ENCODE measurements at places on chromosomes 12 and 14.

GRCh38 chr12:53645165-53645564 is 19.0 kb upstream of the ATF7 start:
- DNase-seq = no peak

- DNase-seq = peak; percentile 54
These were observed at the start of gene ANKLE2 for GRCh38 chr12:132761032-132761920. TSS of gene ANKLE2 (minus strand) at chr12:132761832. CDS start at chr12:132761798, 34 bp downstream.

DNA sequence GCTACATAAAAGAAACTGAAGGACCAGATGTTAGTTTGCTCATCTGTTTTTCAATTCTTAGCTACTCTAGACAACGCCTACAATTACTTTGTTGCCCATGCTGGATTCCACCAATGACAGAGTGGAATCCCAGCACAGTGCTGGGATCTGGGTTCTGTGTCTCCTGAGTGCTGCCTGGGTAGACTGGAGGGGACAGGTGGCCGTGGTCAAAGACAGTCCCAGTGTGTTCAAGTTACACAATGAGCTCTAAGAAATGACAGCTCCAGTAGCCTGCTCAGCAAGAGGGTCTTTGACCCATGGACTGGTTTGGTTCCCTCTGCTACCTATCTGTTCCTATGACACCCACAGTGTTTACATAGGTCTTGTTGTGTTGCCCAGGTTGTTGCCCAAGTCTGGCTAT is 38.5 kb downstream of the C2CD5 start:
- no peak for DNase-seq

DNA sequence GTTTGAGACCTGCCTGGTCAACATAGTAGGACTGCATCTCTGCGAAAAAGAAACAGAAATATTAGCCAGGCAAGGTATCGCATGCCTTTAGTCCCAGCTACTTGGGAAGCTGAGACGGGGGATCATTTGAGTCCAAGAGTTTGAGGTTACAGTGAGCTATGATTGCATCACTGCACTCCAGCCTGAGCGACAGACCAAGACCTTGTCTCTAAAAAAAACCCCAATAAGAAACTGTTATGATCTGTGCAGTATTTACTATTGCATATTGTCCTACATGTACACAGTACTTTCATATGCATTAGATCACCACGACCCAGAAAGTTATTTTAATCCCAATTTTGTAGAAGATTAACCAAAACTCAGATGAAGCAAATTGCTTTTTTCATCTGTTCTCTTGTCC is 187.5 kb downstream of the PCNX1 start:
- no peak for DNase-seq

DNA sequence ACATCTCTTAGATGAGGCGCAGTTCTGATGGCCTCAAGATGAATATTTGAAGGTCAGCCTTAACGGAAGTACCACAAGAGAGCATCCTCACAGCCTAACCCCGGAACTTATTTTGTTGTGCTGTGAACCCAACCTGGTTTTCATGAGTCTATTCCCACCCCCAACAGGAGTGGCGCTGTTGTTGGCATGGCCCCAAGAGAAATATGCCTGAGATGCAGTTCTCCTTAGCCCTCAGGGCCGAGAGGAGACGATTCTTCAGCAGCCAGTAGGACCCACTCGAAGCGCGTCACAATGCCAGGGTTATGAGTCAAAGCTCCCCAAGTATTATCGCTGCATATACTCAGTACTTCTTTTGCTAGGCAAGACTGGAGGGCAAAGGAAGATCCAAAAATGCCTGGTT is 24.5 kb upstream of the BCL11B start:
- no peak for DNase-seq

DNA sequence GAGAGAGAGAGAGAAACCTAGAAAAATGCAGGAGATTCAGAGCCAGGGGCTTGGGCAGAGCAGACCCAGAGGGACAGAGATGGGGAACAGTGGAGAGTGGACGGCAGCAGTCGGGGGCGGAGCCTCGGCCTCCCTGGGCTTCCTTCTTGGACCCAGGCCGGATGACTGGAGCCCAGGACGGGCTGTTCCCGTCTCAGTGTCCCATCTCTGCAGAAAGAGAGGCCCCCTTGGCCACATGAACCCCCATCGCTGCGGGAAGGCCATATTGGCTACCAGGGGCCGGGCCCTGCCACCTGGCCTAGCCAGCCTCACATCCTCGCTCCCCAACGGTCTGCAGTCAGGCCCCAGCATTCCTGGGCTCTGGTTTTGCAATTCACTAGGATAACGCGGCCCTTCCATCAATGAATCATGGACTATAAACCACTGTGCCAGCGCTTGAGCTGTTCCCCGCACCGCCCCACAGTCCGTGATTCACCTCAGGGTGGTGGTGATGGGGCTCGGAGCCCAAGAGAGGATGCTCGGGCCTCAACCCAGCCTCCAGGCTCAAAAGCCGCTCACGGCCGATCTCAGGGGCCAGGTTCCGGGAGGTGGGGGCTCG is 116.5 kb downstream of the RFLNA start:
- no peak for DNase-seq
